Activated CD4-positive, alpha-beta T cell treated with anti-CD3 and anti-CD28 coated beads, Interleukin-2, amount 50 U/mL, for 24 hours (primary cell): ENCODE measurements at places on chromosomes 4 and X.
A peak's percentile ranks its signal among the peaks of the same experiment; 100 is the strongest.

GRCh38 chr4:151417164-151417571, 8.2 kb downstream of the FHIP1A start:
- no peak for DNase-seq

GRCh38 chr4:78560296-78560963, 8.9 kb downstream of the ANXA3 start:
- no peak for DNase-seq

GRCh38 chrX:154334496-154334895, 38.9 kb downstream of the TKTL1 start:
- DNase-seq: no peak

GRCh38 chrX:68997911-68998310, 167.3 kb downstream of the PJA1 start:
- DNase-seq: no peak

DNA sequence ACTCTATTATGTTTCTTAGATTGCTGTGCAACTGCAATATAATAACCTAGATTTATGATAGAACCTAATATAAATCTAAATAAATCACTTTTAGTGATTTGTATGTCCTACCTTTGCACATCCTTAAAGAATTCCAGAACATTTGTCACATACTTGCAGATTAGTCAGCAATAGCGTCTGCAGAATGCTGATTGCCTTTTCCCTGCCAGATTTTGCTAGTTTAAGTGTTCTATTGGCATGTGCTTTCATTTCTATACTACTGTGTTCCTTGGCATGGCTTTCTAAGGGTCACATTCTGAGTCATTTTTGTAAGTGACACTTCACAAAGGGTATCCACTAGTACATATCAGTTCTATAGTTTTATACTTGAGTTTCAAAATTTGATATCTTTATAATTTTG, 303.1 kb upstream of the GIMD1 start:
- no peak for DNase-seq

DNA sequence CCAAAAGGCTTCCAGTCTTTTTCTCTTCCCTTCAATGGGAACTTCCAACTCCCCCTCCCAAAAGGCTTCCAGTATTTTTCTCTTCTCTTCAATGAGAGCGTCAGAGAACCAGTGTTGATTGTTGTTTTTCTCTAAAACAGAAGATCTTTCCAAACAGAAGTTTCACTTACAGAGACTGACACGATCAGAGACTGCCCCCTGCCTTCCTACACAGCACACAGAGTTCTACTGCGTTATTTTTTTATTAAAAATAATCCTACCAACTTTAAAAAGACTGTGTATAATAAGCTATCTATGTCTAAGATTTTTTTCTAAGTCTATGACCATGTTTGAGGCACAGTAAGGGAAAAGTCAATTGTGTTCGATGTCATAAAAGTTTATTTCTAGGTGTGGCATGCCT, 3.5 kb upstream of the HTR2C start:
- DNase-seq: no peak

GRCh38 chrX:44019911-44020310, 46.7 kb upstream of the NDP start:
- DNase-seq: no peak

- DNase-seq: no peak
These were observed 3.3 kb upstream of the HPGDS start for GRCh38 chr4:94345969-94346368.

DNA sequence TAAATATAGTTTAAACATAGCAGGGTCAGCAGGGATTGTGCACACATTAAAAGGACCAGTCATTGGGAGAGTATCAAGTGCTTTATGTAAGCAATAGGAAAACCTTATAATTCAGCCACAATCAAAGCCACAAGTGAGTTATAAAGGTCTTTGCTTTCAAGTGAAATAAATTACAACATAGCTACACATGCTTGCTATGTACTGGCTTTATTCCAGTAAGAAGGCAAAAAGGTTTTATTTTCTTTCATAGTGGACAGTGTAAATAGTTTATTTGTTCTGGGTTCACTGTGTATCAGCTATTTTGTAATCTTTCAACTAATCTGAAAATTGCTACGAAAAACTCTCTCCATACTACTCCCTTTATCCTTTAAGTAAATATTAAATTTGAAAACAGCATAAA, 691.4 kb downstream of the PCDH7 start:
- DNase-seq: no peak

DNA sequence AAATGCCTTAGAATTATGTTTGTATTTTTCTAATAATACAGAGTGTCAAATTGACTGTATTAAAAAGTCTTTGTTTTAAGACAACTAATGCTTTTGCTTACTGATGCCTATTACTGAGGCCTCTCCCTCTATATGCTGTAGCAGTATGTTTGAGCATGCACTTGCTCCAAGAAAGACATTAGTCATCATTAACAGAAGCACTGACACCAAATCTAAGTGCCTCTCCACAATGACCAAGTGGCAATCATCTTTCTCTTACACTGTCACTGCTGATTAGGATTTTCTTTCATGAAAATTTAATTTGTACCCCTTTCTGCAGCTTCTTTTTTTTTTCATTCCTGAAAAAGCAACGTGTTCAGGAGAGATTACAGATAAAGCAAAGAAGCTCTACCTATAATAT, 11.1 kb upstream of the MAB21L2 start:
- DNase-seq: no peak

- no peak for DNase-seq
These were observed 247.9 kb upstream of the EPHA5 start for GRCh38 chr4:65918212-65918611.

- no peak for DNase-seq
These were observed 17.5 kb downstream of the RAB39B start for GRCh38 chrX:155246748-155247147.

DNA sequence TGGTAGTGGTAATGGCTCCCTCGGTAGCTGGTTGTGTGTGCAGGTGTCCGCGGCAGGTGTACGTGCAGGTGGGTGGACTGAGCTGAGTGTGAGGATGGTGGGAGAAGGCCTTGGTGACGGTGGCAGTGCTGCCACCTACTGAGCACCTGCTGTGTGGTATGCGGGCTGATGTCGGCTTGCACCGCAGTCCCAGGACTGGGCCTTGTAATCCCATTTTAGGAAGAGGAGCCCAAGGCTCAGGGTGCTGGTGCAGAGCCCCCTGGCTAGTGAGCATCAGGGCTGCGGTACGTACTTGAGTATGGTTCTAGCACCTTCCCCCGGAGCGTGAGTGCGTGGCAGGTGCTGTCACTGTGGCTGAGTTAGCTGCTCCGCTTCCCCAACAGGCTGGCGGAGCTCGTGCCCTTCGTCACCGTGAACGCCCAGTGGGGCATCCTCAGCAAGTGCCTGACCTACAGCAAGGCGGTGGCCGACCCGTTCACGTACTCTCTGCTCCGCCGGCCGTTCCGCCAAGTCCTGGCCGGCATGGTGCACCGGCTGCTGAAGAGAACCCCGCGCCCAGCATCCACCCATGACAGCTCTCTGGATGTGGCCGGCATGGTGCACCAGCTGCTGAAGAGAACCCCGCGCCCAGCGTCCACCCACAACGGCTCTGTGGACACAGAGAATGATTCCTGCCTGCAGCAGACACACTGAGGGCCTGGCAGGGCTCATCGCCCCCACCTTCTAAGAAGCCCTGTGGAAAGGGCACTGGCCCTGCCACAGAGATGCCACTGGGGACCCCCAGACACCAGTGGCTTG, 5.7 kb upstream of the CPZ start:
- no peak for DNase-seq

DNA sequence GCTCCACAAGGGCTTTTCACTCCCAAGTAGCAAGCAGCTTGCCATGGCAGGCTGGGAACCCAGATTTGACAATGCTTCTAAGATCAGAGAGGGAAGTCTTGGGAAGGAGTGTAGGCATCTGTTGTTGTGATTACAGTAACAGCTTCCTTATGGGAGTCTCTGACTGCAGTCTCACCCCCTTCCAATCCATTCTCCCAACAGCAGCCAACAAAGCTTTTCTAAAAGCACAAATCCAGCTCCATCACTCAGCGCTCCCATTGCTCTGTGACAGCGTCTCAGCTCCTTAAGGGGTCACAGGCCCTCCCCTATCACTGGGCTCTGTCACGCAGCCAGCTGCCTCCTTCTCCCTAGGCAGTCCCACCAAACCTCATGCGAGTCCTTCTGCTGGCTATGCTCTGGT, 7.1 kb downstream of the IGFBP7 start:
- no peak for DNase-seq

DNA sequence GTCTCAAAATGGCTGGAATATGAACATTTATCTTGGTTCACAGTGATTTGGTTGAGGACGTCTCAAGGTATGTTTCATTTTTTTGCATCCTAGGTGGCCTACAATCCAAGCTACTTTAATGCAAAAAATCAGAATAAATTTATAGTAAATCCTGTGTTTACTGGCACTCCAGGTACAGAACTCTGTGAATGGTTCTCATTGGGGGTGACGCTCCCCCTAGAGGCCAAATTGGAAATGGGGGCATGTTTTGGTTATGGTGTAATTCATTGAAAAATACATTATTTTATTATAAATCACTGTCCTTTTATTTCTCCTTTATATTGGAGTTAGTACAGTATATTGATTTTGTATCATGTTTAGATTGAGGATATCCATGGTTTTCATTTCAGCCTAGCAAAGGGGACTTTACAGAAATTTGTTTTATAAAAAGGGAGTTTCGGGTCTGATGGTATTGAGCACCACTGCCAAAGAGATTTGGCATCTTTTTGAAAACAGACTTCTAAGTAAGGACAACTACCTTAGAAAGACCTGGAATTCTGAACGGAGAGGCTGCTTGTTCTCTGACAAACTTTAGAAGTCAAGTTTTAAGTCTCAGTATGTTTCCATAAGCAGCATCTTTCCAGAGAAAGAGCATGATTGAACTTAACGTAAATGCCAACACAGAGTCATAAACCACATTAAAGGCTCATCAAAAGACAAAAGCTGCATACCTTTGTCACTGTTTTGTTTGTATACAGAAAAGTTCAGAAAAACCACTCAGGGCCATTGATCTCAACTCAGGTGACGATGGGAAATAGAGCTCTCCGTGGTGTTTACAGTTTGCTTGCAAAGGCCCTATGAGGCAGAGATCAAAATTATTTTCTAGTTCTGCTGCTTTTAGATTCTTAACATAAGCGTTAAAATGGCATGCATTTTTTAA, 19.4 kb downstream of the MTM1 start:
- peak; percentile 35 for DNase-seq

DNA sequence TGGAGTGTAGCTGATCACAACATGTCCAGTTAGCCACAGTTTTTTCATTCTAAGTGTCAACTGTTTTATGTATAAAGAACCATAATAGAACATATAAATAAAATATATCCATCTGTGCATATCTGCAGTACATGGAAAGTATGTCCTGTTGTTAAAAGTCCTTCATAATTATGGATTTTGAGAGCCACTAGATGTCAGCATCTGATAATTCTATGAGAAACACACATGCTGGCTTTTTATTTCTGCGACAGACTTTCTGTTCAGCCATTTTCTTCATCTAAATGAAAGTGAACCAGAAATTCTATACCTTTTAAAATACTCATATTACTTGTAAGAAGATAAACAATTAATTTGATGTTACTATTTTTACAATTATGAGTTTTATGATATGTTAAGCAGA, 251.5 kb downstream of the GPM6A start:
- no peak for DNase-seq

DNA sequence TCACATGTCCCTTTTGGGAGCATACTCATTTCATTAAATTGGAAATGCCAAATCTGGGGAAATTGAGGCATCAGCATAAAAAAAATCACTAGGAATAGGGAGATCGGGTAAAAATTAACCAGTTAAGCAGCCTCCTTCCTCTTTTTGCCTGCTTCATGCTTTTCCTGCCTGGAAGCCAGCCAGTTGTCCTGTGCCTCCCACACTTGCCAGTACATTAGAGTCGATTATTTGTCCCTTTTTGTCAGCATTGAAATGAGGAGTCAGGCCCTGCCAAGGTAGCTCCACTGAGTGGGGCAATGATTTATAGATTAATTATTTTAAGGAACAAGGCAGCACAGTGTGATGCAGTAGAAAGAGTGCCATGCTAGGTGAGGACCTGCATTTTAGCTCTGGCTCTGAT, 55.3 kb downstream of the SH2D1A start:
- DNase-seq: no peak

- no peak for DNase-seq
These were observed 466.3 kb downstream of the PPARGC1A start for GRCh38 chr4:23423540-23423939.

DNA sequence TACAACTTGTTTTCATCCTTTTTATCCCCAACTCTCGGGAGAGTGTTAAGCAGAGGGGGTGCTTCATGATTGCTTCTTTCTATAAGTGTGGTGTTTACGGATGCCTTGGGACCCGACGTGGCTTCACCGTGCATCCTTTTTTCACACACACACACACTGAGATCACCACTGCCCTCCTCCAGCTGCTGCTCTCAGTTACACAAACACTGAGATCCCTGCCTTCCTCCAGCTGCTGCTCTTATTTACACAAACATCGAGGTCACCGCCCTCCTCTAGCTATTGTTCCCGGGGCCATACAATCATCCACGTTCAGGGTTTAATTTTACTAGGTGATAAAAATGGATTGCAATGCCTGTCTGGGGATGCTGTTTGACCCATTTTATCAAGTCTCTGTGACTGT, 155.4 kb upstream of the FAM9B start:
- DNase-seq: no peak

DNA sequence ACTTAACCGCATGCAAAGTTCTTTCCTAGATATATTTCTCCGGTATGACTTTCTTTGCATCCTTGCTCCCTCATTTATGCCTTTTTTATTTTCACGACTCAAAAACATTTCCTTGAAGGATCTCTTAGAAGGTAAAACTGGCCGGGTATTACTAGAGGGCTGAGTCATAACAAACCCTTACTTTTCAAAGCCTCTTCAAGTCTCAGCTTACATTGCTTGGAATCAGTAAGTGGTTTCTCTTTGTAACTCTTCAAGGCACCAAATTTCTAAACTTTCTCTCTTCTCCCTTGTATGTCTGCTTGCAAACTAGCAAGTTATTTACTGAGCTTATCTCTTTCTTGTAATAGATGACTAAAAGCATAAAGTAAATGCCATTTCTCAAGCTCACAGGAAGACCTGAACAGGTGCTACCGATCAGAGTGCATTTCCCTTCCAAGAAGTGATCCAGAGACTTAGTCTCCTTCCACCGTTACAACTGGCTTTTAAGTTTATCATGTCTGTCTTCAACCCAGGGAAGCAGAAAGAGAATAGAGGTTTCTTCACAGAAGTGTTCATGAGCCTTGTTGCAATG, 75.5 kb downstream of the ANXA10 start:
- no peak for DNase-seq

GRCh38 chr4:39451423-39452023, 7.2 kb downstream of the RPL9 start:
- no peak for DNase-seq

DNA sequence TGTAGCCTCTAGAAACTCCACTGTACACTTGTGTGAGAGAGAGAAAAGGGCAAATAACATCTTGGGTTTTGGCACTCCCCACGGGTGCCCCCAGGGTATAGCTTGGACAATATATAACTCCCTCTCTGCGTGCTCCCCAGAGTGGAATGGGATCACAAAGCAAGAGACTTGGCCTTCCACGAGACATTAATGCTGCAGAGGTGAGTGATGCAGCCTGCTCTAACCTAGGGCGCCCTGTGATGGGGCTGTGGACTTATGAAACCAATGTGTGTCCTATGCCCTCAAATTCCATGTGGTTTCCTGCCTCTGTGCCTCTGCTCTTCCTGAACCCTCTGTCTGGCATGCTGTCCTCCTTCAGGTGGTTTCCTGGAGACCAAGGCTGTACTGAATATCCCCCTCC, 22.0 kb upstream of the FAM9C start:
- DNase-seq: no peak

- no peak for DNase-seq
These were observed 130.3 kb downstream of the GPR143 start for GRCh38 chrX:9635368-9635767.
